ENCODE measurements at places on chromosomes 11 and 22.

DNA sequence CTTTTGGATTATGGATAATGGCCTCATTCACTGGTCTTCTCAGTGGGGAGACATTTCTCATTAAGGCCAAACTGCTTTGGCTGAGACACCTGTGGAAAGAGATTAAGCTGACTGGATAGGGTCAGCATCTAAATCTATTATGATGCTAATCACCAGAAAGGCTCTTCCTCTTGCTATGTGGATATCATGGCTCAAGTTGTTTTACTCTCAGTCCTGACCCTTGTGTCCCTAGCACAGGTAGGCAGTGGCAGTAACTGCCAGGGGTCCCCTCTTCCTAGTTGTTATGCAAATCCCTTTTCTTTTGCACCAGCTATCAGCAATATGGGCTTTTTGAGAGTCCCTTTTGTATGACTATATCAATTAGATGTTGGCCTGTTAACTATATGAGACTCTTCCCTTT lies 335.7 kb upstream of the PLET1 start:
- H3K4me1 ChIP-seq, result peaks cover 11% of the 10 kb centered on the region
- no peak overlapping the region for H3K27ac ChIP-seq
- peaks cover 16% of the 10 kb centered on the region for H3K27me3 ChIP-seq
- no peak for DNase-seq
- no peaks in the 10 kb centered on the region for H3K36me3 ChIP-seq

DNA sequence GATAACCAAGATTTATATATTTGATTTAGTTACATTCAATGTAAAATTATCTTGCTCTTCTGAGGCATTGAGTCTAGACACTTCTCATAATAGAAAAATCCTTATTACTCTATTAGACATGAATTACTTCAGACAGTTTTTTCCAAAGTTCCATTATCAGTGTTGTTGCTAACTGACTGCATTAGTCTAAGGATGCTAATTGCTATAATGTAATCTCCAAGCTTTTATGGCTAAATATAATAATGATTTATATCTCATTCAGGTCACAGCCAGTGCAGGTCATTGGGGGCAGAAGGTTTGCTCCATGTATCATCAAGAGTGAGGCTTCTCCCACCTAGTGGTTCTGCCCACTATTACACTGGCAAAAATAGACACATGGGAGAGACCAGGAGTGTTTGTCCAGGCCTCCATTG lies 377.2 kb upstream of the DDI1 start:
- no peak overlapping the region for H3K4me3 ChIP-seq
- no peaks in the 10 kb centered on the region for H3K4me1 ChIP-seq
- no peak for DNase-seq
- no peak overlapping the region for H3K27ac ChIP-seq

DNA sequence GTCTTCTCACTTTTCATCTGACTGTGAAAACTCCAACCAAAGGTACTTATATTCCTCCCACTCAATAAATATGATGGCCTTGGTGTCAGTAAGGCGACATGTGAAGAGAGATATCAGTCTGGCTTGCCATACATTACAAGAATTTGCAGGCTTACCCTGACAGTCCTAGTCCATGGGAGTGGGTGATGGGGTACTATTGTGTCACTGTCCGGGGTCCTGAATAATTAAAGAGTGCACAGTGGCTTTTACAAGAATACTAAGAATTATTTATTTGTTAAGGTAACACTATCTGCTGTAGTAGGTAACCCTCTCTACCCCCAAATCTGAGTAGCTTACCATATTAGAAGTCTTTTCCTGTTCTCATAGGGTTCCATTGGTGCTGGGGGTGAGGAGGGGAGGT lies 23.1 kb upstream of the IZUMO1R start:
- H3K4me3 ChIP-seq, result no peak overlapping the region
- H3K4me1 ChIP-seq, result no peaks in the 10 kb centered on the region
- no peak for DNase-seq
- no peak overlapping the region for H3K27ac ChIP-seq
- H3K36me3 ChIP-seq, result no peaks in the 10 kb centered on the region

DNA sequence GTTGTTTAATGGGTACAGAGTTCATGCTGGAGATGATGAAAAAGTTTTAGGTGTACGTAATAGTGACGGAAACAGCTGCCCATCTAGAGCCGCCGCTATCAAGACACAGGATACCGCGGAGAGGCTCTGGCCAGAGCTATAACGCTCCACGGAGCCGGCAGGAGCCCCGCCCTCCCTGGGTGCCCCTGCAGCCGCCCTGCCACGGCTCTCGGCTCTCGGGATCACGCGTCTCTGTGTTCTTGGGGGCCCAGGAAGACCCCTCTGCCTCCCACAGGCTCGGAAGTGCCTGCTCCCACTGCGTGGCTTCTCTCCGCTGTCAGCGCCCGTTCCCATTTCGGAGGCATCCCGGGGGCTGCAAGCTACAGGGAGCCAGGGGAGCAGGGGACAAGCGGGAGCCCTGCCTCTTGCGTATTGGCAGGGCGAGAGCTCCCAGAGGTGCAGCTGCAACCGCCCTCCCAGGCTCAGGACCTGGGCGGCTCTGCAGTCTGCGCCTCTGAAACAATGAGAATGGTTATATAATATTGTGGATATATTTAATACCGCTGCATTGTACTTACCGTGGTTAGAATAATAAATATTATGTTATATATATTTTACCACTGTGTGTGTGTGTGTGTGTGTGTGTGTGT lies 13.7 kb downstream of the GLYATL2 start:
- H3K4me3 ChIP-seq, result no peak overlapping the region
- no peaks in the 10 kb centered on the region for H3K36me3 ChIP-seq
- no peak overlapping the region for H3K27ac ChIP-seq

DNA sequence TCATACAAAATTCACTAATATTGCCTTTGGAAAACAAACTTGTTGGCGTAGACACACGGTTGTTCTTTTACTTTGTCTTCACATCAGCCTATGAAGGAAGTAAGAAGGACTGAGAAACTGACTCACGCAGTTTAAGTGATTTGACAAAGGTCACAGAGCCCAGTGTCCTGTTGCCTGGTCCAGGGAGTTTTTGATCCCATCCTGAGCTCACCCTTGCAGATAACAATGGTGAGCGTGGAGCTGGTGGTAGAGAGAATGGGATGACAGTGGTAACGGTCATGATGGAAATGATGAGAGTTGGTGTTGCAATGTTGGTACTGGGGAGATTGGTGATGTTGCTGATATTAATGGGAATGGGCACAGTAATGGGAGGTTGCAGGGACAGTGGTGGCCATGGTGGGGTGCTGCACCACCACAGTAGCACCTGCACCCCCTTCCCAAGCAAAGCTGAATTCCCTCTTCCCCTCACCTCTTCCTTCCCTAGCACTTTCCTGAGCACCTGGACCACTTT lies 22.0 kb downstream of the CREB3L1 start:
- H3K27me3 ChIP-seq, result peaks cover 31% of the 10 kb centered on the region
- no peaks in the 10 kb centered on the region for H3K36me3 ChIP-seq
- H3K4me1 ChIP-seq, result peaks cover 5% of the 10 kb centered on the region
- H3K4me3 ChIP-seq, result no peak overlapping the region
- no peak for DNase-seq

GRCh38 chr22:32324505-32325415 lies 32.9 kb upstream of the RFPL3 start:
- H3K4me1 ChIP-seq, result no peaks in the 10 kb centered on the region
- no peaks in the 10 kb centered on the region for H3K27me3 ChIP-seq
- H3K36me3 ChIP-seq, result no peaks in the 10 kb centered on the region
- no peak overlapping the region for H3K27ac ChIP-seq
- no peak overlapping the region for H3K4me3 ChIP-seq

DNA sequence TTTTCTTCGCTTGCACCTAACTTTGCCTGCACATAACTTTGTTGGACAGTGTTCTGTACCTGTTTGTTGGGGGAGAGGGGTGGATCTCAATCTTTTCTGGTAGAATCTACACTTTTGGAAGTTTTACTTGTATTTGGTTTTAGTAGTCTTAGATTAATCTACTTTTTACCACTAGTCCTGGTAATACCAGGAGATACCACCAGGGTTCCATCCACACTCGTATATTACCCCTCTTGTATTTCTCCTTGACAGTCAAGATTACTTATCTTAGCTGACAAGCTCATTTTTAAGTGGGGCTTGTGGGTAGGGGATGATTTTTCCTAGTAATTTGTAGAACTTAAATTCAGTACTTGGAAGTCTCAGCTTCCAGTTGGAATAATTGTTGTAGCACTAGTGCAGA lies 37.3 kb upstream of the TECTA start:
- H3K4me3 ChIP-seq, result no peak overlapping the region
- peaks cover 8% of the 10 kb centered on the region for H3K4me1 ChIP-seq
- H3K27me3 ChIP-seq, result no peaks in the 10 kb centered on the region
- DNase-seq, result no peak

DNA sequence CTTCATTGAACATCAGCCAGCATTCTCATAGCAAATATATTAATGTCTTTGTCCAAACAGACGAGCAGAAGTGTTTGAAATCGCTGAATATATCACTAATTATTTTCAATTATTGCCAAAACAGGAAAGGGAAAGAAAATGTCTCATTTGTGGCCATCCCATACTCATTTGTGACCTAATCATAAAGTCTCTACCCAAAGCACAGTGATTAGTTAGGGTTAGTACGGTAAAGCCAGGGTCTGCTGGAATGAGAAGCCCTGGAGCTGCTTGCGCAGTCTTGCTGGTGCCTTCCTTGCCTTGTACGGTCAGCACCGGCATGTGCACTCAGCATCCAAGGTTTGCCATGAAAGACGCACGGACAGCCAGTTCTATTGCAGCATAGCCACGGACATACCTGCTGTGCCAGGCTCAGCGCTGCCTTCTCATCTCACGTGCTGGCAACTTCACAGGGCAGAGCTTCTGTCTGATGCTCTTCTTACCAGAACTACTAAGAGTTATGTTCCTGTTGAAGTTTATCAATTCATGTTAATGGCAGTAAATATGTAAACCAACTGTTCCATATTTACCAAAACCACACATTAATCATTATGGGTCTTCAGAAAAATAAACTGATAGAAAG lies 74.7 kb upstream of the POU2AF2 start:
- no peaks in the 10 kb centered on the region for H3K36me3 ChIP-seq
- no peaks in the 10 kb centered on the region for H3K4me1 ChIP-seq
- H3K27ac ChIP-seq, result no peak overlapping the region
- DNase-seq, result no peak

DNA sequence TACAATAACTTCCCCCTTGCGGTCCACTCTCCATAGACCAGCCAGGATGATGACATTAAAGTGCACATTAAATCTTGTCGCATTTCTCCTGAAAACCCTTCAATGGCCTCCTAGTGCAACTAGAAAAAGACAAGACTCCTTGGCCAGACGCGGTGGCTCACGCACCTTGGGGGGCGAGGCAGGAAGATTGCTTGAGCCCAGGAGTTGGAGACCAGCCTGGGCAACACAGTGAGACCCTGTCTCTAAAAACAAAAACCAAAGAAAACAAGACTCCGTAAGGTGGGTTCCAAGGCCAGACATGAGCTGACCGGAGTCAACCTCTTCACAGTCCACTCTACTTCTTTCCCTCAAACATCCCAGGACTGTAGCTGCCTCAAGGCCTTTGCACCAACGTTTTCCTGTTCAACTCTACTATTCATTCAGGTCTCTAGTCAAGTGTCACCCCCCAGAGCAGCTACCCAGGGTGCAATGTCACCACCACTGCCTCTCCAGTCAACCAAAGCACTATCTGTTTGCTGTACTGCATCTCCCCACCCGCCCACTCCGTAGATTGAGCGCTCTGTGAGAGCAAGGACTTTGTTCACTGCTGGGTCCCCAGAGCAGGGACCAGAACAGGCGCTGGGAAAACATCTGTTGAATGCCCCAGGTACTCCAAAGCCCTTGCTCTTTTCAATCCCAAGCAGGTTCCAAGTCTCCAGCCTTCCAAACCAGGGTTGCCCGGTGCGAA lies 739 bp downstream of the ZMAT5 start:
- peaks cover 22% of the 10 kb centered on the region for H3K36me3 ChIP-seq
- DNase-seq, result peak; percentile 13
- H3K4me1 ChIP-seq, result peaks cover 25% of the 10 kb centered on the region
- H3K27ac ChIP-seq, result peak overlapping the region; percentile 89
- H3K4me3 ChIP-seq, result peak overlapping the region; percentile 98

DNA sequence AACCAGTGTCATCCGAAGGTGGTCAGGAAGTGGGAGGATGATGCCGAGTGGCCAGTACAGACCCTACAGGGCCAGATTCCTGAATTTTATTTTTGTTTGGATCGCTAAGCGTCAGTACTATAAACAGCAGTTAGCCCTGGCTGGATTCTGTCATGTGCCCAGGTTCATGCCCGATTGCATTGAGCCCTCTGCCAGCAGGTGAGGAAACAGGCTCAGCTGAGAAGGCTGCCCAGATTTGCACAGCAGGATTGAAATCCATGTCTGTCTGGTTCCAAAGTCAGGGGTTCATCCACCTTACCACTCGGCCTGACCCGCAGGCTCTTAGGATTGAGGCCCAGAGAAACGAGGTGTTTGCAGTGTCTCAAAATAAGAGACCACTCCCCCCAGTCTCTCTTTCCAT lies 9.1 kb upstream of the TBC1D22A start:
- peaks cover 15% of the 10 kb centered on the region for H3K4me1 ChIP-seq
- no peak overlapping the region for H3K27ac ChIP-seq
- no peak overlapping the region for H3K4me3 ChIP-seq

GRCh38 chr11:130774703-130775102 lies 141.6 kb downstream of the SNX19 start:
- DNase-seq, result no peak
- no peak overlapping the region for H3K27ac ChIP-seq
- H3K4me1 ChIP-seq, result no peaks in the 10 kb centered on the region
- no peak overlapping the region for H3K4me3 ChIP-seq
- H3K36me3 ChIP-seq, result no peaks in the 10 kb centered on the region
- H3K27me3 ChIP-seq, result no peaks in the 10 kb centered on the region

DNA sequence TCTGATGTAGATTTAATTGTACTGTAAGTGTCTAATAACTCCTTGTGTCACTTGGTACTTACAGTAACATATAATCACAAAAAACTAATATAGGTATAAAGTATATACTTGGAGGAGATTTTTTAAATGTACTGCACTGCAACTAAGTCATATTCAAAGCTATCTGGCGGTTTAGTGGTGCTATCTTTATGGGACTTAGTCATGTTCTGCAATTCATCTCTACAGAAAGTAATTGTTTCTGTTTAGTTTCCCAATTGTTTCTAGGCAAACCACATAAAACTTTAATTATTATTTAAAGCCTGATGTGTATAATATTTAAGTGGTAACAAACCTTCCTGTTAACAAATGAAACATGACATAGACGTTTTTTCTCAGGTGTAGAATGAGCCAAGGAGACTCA lies 8.0 kb downstream of the PAFAH1B2 start:
- H3K27ac ChIP-seq, result no peak overlapping the region
- H3K36me3 ChIP-seq, result peaks cover 36% of the 10 kb centered on the region
- no peak overlapping the region for H3K4me3 ChIP-seq
- peaks cover 15% of the 10 kb centered on the region for H3K4me1 ChIP-seq
- DNase-seq, result no peak

DNA sequence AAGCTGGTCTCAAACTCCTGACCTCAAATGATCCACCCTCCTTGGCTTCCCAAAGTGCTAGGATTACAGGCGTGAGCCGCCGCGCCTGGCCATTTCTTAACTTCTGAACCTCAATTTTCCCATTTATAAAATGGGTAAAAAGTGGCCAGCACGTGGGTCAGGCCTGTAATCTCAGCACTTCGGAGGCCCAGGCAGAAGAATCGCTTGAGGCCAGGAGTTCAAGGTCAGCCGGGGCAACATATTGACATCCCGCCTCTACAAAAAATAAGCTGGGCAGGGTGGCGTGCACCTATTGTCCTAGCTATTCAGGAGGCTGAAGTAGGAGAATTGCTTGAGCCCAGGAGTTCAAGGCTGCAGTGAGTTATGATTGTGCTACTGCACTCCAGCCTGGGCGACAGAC lies 6.5 kb upstream of the DDX6 start:
- H3K4me1 ChIP-seq, result peaks cover 5% of the 10 kb centered on the region
- H3K27ac ChIP-seq, result no peak overlapping the region
- no peaks in the 10 kb centered on the region for H3K36me3 ChIP-seq
- no peak for DNase-seq
- H3K27me3 ChIP-seq, result no peaks in the 10 kb centered on the region

- DNase-seq, result no peak
- H3K27me3 ChIP-seq, result peaks cover 11% of the 10 kb centered on the region
- H3K27ac ChIP-seq, result no peak overlapping the region
- no peaks in the 10 kb centered on the region for H3K4me1 ChIP-seq
Observed at GRCh38 chr11:12876340-12876739, 132.8 kb upstream of the RASSF10 start.

Data from T-helper 2 cell treated with Interferon-gamma antibody and Interleukin-4, amounts not matched to agents 5 μg/mL and 100 μg/mL, for 36 hours (primary cell).